ENCODE measurements at places on chromosomes 6 and 20.
A peak's percentile ranks its signal among the peaks of the same experiment; 100 is the strongest.

GRCh38 chr6:138896104-138896756 is 91.8 kb downstream of the REPS1 start:
- no peak for DNase-seq

- DNase-seq = no peak
These were observed 85.2 kb upstream of the CCDC167 start for GRCh38 chr6:37584654-37585522.

GRCh38 chr6:159427771-159428170 is 258.6 kb downstream of the FNDC1 start:
- DNase-seq = no peak

- DNase-seq = no peak
These were observed 40.9 kb upstream of the SMOC2 start for GRCh38 chr6:168400037-168400436.

GRCh38 chr6:25130518-25130917 is 148.7 kb upstream of the CARMIL1 start:
- no peak for DNase-seq

DNA sequence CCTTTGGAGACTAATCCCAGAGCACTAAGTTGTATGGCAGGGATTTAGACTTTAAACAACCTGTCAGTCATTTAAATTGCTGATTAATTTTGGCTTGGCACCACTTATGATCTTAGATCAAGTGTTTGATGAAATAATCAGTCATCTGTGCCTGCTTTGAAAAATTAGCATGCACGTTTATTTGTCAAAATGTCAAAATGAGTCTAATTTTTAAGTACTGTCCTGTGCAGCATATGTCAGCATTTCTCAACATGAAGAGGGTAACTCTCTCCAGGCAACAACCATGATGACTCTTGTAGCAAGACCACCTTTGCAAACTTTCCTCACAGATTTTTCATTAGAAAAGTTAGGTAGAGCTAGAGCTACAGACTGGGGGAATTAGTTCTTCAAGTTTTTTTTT is 155.7 kb upstream of the GJE1 start:
- DNase-seq = no peak

DNA sequence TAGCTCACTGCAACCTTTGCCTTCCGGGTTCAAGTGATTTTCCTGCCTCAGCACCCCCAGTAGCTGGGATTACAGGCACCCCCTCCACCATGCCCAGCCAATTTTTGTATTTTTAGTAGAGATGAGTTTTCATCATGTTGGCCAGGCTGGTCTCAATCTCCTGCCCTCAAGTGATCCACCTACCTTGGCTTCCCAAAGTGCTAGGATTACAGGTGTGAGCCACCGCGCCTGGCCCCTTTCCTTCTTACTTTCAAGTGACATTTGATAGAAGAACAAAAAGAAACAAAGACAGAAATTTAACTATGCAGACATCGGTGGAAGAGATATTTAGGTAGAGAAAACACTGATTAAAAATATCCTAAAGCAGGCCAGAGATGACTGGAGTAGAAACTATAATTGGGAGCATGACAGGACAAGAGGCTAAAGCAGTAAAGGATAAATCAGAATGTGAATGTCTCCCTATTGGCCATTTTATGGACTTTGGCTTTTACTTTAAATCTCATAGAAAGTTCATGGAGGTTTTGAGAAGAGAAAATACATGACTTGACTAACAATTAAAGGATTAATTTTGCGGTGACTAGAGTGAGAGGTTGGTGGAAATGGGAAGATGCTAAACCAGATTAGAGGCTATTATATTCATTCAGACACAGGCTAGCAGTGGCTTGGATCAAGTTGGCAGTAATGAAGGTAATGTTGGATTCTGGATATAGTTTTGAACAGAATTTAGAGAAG is 2.2 kb upstream of the EYS start:
- no peak for DNase-seq

- DNase-seq = no peak
These were observed 114.1 kb downstream of the SCAF8 start for GRCh38 chr6:154847318-154847717.

- DNase-seq = no peak
These were observed 44.3 kb upstream of the REV3L start for GRCh38 chr6:111527367-111527766.

GRCh38 chr6:3290149-3290930 is 31.6 kb downstream of the PSMG4 start:
- DNase-seq = no peak

DNA sequence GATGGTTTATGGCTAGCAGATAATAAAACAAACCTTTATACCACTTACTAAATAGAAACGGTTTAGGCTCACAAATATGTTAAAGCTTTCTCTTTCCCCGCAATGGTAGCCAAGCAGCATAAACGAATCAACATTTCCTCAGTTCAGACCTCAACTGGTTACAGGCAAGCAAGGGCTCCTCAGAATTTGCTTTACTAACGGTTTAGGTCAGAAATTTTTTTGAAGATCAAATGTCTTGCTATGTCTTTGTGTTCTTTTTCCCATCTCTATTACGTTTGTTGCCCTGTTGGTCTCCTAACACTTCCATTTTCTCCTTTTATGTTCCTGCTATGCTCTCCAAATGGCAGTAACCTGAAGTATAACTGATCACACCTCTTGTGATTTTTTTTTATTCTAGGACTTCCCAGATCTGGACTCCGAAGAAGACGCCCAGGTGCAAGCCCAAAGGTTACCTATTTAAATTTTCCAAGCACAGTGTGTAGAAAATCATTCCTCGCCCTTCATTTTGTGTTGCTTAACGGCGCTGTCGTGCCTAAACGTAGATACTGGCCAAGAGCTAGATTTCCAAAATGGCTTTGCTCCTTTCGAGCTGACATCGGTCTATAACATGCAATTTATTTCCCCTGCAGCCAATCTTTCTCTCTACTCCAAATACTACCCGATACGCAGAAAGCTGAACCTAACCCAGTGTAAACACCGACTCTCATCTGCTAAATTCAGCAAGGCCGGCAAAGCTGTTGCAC is 717 bp upstream of the ASF1A start:
- peak; percentile 5 for DNase-seq

GRCh38 chr20:40197691-40198090 is 491.3 kb downstream of the MAFB start:
- DNase-seq = no peak

DNA sequence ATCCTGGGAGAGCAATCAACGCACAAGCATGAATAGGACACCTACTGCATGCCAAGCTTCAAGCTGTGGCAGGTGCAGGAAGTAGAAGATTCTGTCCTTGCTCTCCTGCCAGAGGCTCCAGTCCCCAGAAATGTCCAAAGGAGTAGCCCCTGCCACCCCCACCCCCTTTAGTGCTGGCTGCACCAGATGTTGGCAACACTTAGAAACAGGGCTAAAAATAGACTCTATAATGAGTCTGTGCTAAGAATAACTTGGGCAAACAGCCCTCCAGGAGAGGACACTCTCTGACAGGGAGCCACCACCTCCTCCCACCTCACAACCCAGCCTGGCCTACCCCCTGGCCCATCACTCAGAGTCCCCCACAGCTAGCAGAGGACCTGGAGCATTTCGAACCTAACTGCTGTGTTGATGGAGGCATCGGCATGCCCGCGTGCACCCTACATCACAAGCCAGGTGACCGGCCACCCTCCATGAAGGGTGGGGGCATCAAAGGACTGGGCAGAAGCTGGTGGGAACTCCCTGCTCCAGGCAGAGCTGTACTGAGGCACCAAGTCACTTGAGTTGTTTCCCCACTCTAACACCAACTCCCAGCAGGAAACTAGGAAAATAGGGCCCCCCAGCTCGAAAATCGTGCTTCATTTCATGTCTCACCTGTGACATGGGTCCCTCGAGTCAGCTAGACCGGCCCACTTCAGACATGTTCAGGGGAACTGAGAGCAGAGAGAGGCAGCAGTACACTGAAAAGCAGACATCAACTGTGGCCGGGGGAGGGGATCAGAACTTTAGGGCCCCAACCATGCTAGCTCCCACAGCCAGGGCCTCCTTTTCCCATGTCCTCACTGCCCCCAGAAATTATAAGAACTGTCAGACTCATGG is 18.7 kb downstream of the TFEB start:
- DNase-seq = no peak

GRCh38 chr6:128963561-128963960 is 80.6 kb downstream of the LAMA2 start:
- DNase-seq = no peak

GRCh38 chr6:24481449-24481848 is 7.9 kb downstream of the GPLD1 start:
- DNase-seq = no peak

DNA sequence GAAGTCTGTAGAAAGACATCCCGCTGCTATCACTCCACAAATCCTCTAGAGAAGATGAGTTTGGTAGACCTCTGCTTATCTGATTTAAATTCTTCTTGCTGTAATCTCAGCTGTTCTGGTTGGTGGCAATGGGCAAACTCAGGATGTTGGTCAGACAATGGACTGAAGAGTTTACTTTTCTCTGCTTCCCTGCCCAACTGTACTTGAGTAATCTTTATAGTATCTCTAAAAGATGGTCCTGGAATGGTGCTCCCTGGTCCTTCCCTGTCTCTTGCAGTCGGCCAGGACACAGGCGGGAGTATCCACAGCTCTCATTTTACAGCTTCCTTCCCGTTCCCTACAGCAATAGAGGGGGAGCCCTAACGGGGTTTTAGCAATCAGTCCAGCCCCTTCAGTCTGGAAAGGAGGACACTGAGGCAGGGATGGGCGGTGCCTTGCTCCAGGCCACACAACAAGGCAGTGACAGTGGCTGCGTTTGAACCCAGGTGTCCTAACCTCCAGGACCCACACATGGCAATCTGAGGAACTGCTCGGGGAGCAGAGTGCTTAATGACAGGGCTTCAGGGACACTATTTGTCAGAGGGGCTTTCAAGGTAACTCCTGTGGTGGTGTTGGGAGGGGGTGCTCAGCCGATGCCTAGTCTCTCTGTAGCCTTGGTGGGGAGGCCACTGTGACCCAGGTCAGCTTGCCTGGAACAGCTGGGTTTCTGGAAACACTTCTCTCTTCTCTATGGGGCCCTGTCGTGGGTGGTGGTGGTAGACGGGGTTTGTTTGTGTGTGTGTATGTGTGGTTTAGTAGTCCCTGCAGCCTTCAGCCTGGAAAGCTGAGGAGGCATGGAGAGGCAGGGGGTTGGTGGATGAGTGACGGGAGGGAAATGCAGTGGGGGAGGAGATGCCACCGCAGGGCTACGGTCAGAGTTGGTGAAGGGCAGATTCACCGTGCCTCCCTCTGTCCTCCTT is 9.5 kb upstream of the VEGFA start:
- no peak for DNase-seq

DNA sequence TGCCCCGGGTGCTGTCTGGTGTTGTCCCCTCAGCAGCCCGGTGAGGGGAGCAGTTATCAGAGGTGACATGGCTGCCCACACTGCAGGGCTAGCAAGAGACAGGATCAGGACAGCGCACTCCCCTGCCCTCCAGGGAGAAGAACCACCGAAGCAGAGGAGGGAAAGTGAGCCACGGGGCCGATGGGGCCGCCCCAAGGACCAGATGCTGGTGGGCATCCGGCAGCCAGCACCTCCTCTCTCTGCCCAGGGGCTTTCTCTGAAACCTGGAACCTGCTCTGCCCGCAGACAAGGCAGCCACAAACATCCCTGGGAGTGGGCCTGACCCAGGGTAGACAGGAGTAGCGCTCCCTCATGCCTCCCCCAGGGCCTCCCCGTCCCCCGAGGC is 163.0 kb upstream of the CST7 start:
- no peak for DNase-seq

DNA sequence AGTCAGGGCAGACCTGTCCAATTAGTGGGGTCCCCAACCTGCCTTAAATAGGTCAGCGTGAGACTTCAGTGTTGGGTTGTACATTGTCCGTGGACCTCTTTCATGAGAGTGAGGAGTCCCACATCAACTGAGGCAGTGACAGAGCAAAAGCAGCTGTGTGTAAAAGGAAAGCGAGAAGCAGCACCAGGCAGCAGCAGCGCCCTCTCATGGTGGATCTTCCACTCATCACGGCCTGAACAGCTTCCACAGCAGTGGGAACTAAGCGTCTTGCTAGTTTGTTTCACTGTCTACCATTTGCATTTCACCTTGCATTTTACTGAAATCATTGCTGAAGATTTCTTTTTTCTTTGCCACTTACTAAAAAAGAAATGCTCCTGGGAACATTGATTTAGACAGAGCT is 333.8 kb downstream of the PKHD1 start:
- DNase-seq = no peak

GRCh38 chr6:148701375-148701774 is 45.5 kb upstream of the UST start:
- DNase-seq = no peak

GRCh38 chr6:80437221-80437620 is 330.8 kb downstream of the BCKDHB start:
- DNase-seq = no peak

DNA sequence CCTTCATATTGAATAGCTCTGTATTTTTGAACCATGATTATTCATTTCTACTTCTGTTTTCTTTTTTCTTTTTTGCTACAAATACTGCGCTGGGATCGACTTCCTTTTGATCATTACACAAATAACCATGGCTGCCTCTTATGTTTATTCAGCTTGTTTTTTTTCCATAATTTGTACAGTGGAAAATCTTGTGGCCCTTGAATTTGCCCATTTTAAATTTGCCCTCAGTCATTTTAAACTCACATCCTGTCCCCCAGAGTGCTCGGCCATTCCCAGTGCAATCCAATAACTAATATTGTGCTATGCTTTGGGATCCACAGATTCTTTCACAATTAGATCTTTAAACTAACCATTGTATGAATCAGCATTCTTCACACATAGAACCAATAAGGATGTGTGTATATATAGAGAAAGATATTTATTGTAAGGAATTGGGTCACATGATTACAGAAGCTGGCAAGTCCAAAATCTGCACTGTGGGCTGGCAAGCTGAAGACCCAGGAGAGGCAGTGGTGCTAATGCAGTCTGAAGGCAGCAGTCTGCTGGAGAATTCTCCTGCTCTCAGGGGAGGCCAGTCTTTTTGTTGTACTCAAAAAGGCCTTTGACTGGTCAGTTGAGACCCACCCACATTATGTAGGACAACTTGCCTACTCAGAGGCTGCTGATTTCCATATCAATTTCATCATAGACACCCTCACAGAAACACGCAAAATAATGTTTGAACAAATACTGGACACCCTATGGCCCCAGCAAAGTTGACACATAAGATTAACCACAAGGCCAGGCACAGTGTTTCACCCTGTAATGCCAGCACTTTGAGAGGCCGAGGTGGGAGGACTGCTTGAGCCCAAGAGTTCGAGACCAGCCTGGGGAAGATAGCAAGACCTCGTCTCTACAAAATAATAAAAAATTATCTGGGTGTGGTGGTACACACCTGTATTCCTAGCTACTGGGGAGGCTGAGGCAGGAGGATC is 147.1 kb downstream of the MTHFD1L start:
- DNase-seq = no peak

All from stimulated activated CD4-positive, alpha-beta T cell treated with anti-CD3 and anti-CD28 coated beads, Interleukin-15, amount 100 ng/mL, for 1 hour (primary cell).